ENCODE measurements at places on chromosomes 11 and 22.

DNA sequence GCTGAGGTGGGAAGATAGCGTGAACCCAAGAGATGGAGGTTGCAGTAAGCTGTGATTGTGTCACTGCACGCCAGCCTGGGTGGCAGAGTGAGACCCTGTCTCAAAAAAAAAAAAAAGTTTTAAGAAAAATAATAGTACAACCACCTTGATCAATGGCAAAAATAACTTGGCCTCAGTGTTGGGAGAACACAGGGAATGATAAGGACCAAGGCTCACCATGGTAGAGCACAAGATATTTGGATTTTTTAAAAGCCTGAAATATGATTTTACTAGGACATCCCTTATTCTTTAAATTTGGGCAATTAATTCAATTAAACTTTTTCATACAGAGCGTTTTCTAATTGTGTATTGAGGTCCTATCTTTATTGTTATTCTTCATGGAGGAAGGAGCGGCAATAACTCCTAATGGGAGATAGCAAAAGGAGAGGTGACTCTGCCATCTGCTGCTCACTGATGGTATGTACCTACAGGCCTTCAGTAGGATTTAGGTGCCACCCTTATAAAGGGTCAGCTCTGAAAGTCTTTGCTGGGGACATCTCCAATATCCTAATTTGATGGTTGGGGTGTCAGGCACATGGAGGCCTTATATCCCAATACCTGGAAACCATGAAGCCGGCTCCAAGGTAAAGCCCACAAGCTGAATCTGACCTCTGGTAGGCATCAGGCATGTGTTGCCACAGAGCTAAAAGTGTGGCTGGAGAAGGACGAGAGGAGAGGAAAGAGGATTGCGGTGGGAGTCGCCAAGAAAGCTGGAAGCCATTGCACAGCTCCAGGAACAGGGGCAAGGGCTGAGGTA lies 21.9 kb upstream of the POLD3 start:
- DNase-seq = peak; percentile 58

- DNase-seq = peak; percentile 22
Observed at GRCh38 chr11:100942016-100942415, 187.6 kb downstream of the PGR start.

DNA sequence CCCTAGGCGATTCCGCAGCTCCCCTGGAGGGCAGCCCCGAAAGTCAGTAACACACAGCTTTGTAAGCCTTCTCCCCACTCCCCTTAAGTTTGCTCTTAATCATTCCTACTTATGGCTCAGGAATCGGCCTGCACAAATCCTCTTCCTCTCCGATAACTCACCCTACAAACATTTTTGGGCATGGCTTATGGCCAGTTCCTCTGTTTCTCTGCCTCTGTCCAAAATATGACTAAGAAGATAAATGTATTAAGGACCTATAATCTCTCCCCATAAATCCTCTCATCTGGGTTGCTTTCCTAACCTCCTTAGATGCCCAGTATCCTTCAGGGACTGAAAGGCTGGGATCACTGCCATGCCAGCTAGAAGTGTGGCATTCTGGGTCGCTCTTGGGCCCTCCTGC lies 41.0 kb downstream of the PAMR1 start:
- DNase-seq = peak; percentile 91

DNA sequence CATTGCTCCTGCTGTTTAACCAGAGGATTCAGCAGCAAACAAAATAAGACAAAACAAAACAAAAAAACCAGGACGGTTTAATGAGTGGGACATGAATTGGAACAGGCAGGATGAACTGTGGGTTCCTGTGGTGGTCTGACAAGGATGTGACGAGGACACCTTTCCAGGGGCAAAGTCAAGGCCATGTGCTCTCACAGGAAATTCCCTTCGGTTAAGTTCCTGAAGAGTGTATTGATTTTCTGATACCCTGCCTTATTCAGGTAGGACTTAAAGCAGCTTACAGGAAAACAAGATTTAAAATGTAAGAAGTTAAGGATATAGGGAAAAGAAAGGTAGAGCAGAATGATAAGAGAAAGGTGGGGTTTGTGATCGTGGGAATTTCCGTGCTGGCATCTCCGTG lies 8.5 kb upstream of the PLET1 start:
- no peak for DNase-seq

GRCh38 chr11:70301721-70302418 lies 31.4 kb downstream of the PPFIA1 start:
- no peak for DNase-seq
